ENCODE measurements at places on chromosomes 3 and 15. TPM values are rescaled to one million over a fixed set of nuclear protein-coding genes. Genes with fewer than 3 reads are reported as not detected.

HHATL gene
- total RNA-seq = not detected

CYP8B1 gene
- not detected for total RNA-seq

TMC3 gene
- not detected for total RNA-seq

MAP6D1 gene
- total RNA-seq = 2.0 TPM

SLC12A1 gene
- under 0.01 TPM for total RNA-seq

ZFAND6 gene
- total RNA-seq = 77.7 TPM

FAM81A gene
- 1.0 TPM for total RNA-seq

ADGRG7 gene
- not detected for total RNA-seq

EEF1AKMT4 gene
- 6.2 TPM for total RNA-seq

Data from mesangial cell (primary cell).